ENCODE measurements at places on chromosomes 11 and 22.

DNA sequence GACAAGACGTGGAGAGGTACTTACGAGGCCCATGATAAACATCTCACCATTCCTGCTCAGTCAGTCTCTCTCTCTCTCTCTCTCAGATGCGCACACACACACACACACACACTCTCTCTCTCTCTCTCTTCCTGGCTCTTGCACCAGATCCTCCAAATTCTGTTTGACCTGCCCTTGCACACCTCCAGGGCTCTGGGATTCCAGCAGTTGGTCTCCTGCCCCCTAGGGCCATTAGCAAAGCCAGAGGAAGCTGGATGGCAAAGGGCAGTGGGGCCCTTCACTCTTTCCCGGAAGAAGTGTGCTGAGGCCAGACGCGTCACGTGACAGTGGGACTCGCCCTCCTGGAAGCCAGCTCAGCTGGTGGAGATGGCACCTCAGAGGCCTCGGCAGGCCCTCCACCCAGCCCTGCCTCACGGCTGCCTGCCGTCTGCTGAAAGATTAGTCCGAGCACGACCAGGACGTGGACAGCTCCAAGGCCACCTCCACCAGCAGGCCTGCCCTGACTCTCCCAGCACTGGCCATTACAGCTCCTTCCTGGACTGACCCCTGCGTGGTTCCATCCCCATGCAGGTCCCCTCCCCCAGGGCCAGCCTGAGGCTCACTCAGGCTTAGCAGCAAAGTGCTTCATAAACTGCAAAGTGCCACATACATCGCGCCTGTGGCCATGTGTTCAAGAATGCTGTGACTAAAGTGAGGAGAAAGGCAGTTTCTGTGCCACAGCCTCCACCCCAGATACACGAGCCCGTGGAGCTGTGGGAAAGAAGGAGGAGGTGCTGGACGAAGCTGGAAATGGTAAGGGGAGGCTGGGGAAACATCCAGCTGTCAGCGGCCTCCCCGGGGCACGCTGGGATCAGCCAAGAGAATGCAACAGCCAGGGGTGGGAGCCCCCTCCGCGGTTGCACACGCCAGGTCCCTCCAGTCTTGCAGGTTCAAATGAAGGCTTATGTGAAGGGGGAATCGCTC, 3.7 kb downstream of the PDGFB start:
- DNase-seq: peak; percentile 61

GRCh38 chr22:49136816-49137180, 690.9 kb downstream of the BRD1 start:
- DNase-seq: no peak

DNA sequence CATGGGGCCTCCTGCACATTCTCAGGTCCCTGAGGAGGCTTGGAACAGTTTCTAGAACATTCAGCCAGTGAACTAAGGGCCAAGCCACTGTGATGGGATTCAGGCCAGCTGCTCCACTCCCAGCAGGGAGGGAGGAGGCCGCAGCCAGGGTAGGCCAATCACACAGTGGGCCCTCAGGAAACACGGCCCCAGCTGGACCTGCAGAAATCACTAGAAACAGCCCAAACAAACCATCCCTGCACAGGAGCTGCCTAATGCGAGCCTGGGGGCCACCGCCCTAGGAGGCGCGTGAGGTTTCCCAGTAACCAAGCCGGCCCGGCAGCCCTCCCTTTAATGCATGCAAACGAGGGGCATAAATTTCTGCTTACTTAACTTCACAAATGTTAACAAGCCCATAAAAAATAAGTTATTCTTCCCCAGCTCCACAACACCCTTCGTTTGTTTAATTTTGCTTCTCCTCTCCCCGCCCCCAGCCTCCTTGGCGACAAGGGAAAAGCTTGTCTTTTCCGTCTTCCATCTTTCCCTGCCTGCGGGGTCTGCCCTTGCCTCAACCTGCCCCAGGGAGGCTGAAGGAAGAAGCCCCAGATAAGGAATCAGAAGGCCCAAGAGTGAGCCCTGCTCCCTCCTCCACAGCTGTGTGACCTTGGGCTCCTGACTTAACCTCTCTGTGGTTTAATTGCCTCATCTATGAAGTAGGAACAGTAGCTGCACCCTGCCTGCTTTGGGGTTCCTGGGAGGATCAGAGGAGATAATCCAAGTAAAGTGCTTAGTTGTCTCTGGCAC, 25.7 kb downstream of the ELFN2 start:
- DNase-seq: no peak

DNA sequence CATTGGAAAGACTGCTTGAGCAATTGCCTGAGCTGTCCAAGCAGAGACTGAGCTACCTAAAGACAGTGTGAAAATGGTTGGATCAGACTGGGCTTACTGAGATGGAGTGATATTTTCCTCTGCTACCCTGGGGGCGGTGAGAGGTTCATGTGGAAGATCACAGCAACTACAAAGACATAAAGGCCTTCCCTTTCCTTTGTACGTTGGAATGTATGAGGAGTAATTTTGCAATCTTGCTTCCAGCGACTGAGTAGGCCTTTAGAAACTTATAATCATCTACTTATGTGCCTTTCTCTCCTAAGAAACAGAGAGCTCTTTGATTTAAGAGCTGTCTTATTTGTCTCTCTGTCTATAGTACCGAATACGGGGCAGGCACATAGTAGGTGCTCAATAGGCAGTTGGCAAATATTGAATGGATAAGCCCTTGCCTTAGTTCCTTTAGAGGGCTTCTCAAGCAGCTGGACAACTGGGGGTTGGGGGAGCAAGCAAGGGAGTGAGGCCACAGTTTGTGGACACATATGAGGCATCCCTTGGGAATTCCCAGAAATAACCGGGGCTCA, 2.4 kb upstream of the HEPACAM start:
- no peak for DNase-seq

DNA sequence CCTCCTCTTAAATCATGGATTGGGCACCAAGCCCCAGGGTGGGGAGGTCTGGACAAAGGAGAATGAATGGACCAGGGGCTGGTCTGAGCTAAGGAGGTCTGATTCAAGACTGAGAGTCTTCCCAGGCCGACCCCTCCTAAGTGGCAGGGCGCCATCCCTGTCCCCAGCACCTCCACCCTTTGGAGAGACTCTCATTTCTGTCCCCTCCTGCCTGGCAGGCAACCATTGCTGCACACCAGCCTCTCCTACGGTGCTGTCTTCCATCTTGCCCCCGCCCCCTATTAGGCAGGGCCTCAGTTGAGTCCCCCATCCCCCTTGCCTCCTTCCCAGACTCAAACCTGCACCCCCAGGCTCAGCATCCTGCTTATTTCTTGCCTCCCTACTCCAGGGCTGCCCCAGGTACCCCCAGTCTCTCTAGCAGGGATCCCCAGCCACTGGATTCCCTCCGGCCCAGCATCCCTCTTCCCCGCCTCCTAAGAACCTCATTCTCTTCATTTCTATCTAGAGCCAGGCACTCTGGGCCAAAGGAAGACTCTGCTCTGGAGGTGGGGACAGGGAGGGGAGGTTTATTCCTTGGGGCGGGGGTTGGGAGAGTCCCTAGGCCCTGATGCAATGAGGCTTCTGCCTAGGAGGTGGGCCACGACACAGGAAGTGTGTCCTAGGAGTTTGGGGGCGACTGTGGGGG, 1.7 kb upstream of the RCOR2 start:
- no peak for DNase-seq

DNA sequence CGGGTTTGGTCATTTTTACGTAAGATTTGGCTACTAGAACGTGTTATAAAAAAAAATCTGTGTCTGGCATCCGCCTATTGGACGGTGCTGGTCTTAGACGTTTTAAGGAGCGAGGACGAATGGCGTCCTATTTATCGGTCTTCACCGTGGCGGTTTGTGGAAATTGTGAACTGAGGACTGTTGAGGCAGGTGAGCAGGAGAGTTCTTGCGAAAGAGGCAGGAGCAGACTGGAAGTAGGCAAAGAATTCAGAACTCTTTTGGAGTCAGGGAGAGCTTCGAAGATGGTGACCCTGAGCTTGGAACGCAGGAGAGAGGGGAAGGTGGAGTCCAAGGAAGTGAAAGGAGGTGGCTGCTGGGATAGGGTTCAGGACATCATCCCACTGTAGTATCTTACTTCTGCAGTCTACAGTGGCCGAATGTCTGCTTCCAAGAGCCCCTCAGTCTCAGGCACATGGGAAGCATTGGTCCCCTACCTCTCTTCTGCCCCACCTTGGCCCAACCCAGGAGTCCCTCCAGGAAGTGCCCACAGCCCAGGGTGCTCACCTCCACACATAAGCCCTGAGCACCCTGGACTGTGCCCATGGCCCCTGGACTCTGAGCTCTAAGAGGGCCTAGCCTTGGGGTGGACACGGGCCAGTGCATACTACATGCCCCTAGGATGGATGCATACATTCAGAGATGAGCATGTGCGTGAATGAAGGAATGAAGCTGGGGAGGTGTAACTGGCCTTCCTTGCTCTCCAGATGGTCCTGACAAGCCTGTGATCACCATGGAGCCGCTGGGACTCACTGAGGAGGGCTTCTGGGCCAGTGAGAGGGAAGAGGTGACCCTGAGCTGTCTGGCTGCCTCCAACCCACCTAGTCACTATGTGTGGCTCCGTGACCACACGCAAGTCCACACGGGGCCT, 3.7 kb downstream of the VSIG10L2 start:
- DNase-seq: no peak

DNA sequence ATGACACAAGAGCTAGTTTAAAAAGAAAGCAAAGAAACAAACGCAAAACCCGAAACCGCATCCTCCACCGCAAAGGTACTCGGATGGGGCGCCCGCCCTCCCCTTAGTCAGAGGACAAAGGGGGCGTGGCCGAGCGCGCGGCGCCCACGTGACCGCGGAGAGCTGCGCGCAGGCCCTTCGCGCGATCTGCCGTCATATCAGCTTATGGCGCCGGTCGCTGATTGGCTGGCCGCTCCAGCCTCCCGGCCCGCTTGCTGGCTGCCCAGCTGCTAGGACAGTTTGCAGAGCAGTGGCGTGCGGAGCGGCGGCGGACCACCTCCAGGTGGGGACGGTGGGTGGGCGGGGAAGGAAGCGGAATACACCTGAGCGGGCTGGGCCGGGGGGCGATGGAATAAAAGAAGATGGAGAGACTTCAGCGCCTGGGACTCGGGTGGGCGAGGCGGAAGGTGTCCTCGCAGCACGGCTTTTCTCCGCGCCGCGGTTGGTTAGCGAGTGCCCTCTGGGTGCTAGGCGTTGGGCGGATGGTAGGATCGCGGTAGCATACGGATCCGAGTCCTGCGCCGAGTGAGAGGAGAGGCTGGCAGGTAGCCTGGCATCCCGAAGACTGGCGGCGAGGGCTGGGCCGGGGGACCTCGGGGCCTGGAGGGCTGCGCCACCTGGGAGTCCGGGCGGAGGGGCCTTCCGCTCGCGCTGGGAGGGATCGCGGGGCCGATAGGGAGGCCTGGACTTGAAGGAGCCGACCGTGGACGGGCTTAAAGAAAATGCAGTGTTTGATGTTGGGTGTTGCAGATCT, at the start of gene SC5D:
SC5D (plus strand) TSS at position 277 of the 793 bp plus-strand sequence. CDS start 10,605 bp downstream, outside the sequence.
- DNase-seq: peak; percentile 94

GRCh38 chr22:49660794-49661781, 166.6 kb downstream of the BRD1 start:
- no peak for DNase-seq

DNA sequence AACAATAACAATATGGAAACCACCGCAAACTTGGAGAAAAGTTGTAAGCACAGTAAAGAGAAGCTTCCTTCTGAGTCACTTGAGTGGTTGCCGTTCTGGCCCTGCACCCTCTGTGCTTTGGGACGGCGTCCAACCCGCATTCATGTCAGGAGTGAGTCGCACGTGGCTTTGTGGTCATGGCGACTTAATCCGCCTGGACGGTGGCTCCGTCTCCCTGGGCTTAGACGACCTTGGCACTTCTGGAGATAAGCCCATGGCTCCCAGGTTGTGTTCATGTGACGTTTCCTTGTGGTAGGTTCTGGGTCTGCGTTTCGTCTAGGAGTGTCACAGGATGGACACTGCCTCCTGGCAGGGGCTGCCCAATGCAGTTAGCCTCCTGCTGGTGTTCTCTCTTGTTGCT, 40.5 kb downstream of the TPCN2 start:
- no peak for DNase-seq

- no peak for DNase-seq
Measured at GRCh38 chr11:24886880-24887619, 390.2 kb downstream of the LUZP2 start.

DNA sequence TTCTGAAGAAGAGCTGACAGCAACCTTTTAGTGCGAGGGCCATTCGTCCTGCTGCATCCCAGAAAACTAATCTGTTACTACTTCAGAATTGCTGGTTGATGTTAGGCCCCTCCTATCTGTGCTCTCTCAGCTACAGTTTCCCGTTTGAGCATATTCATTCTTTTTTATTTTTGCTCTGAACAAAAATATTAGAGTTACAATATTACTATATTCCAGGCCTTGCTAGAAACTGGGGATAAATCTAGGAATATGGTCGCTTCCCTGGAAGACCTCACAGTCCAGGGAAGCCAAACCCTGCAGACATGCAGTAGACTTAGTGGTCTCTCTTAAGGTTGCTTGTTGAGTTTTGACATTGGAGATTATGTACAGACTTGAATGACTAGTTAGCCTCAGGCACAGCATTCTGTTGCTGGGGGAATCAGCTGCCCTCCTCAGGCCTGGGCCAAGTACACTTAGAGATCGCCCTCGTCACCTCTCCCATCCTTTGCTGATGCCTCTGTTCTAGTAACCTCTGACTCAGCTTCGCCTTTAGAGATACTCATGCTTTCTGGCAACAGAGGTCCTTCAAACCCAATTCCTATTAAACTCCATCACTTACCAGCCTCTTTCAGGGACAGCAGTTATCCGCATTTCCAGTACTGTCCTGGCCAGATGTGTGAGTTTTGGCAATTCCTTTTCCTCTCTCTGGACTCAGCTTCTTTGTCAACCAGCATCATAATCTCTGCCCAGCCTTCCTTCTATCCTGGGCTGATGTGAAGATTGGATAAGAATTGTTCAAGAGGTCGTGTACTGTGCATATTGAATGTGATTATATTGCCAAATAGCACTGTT, 698 bp upstream of the ANAPC15 start:
- DNase-seq: no peak

- DNase-seq: no peak
Measured at GRCh38 chr22:46430961-46431838, 95.7 kb downstream of the TRMU start.

- DNase-seq: no peak
Measured at GRCh38 chr11:62026739-62027370, 59.4 kb upstream of the FTH1 start.

- DNase-seq: no peak
Measured at GRCh38 chr11:65499713-65500386, 1.0 kb downstream of the MALAT1 start.

DNA sequence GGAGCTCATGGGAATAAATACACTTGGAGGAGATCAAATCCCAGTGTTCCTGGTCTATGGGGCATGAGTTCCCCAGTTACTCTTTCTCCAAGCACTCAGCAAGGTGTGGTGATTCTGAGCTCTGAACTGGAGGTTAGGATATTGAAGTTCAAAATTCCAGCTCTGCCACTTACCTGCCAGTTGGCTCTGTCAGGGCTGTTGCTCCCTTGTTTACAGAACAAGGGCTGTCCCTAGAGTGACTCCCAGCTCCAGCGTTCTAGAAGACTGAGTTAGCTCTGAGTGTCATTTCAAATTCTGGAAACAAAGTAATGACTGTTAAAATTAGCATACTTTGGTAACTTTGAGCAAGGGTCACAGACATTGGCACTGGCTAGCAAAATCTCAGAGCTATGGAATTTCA, 69.7 kb upstream of the ZBED5 start:
- no peak for DNase-seq

- DNase-seq: no peak
Measured at GRCh38 chr11:65424205-65425104, 1.9 kb downstream of the NEAT1 start.
